ENCODE measurements at places on chromosomes 12 and 14. TPM values are rescaled to one million over a fixed set of nuclear protein-coding genes. Genes with fewer than 3 reads are reported as not detected.

DNA sequence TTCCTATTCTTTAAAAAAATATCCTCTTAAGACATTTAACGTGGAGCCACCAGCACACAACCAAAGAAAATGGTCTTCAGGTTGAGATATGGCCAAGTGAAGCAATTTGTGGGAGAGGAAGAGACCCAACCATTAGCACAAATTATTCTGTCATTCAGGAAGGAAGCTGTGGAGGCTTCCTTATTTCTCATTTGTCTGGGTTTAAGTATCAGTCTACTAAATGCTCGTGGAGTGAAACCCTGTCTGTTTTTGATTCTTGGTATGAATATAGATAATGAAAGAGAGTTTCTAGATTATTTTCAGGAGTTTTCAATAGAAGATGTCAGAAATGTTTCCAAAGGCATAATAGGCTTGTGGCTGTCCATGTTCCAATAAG is 125.1 kb downstream of the GPR65 start:
- DNase-seq: no peak
- peak overlapping the region; percentile 37 for H3K4me3 ChIP-seq
- H3K27ac ChIP-seq: no peak overlapping the region
- H3K36me3 ChIP-seq: no peaks in the 10 kb centered on the region
- H3K4me1 ChIP-seq: peaks cover 17% of the 10 kb centered on the region

- H3K4me3 ChIP-seq: no peak overlapping the region
- no peaks in the 10 kb centered on the region for H3K36me3 ChIP-seq
- peaks cover 9% of the 10 kb centered on the region for H3K27me3 ChIP-seq
- DNase-seq: no peak
- peaks cover 16% of the 10 kb centered on the region for H3K4me1 ChIP-seq
These were observed 51.9 kb upstream of the LRRK2 start for GRCh38 chr12:40172879-40173278.

DNA sequence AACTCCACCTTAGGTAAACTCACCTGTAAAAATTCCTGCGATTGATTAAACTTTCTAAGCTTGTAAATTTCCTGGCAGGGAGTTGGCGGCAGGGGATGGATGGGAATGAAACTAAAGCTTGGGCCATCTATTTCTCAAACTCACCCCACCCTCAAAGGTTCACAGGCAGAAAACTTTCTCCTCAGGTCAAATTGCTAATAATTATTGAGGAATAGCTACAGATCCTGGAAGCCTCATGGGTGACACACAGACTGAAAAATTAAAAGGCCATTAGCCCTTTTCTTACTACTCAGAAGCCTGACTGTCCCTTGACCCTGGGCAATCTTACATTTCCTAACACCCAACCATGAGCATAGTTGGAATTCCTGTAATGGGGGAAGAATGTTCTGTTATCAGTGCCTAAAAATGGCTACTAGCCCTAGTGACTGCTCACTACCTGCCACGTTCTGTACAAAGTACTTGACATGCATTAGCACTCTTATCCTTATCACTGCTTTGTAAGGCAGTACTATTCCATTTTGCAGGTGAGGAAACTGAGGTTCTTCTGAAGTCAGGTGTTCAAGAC is 12.4 kb upstream of the SYNDIG1L start:
- peaks cover 45% of the 10 kb centered on the region for H3K27me3 ChIP-seq
- H3K4me3 ChIP-seq: no peak overlapping the region
- DNase-seq: no peak

EIF2B1 gene
- 57.0 TPM for total RNA-seq

GRCh38 chr12:1532375-1533165 is 61.8 kb downstream of the FBXL14 start:
- H3K4me3 ChIP-seq: peak overlapping the region; percentile 61
- peaks cover 2% of the 10 kb centered on the region for H3K36me3 ChIP-seq
- peaks cover 77% of the 10 kb centered on the region for H3K27me3 ChIP-seq
- no peak for DNase-seq
- H3K27ac ChIP-seq: peak overlapping the region; percentile 9
- H3K4me1 ChIP-seq: peaks cover 38% of the 10 kb centered on the region

- H3K4me1 ChIP-seq: peaks cover 82% of the 10 kb centered on the region
- DNase-seq: no peak
- H3K36me3 ChIP-seq: peaks cover 41% of the 10 kb centered on the region
- H3K27ac ChIP-seq: peak overlapping the region; percentile 31
- no peaks in the 10 kb centered on the region for H3K27me3 ChIP-seq
- no peak overlapping the region for H3K4me3 ChIP-seq
These were observed 28.0 kb downstream of the PXN start for GRCh38 chr12:120237360-120238171.

- H3K36me3 ChIP-seq: no peaks in the 10 kb centered on the region
- no peak overlapping the region for H3K4me3 ChIP-seq
- DNase-seq: no peak
- peaks cover 13% of the 10 kb centered on the region for H3K4me1 ChIP-seq
- no peak overlapping the region for H3K27ac ChIP-seq
- no peaks in the 10 kb centered on the region for H3K27me3 ChIP-seq
These were observed 25.6 kb downstream of the TCTN1 start for GRCh38 chr12:110639336-110640141.

DNA sequence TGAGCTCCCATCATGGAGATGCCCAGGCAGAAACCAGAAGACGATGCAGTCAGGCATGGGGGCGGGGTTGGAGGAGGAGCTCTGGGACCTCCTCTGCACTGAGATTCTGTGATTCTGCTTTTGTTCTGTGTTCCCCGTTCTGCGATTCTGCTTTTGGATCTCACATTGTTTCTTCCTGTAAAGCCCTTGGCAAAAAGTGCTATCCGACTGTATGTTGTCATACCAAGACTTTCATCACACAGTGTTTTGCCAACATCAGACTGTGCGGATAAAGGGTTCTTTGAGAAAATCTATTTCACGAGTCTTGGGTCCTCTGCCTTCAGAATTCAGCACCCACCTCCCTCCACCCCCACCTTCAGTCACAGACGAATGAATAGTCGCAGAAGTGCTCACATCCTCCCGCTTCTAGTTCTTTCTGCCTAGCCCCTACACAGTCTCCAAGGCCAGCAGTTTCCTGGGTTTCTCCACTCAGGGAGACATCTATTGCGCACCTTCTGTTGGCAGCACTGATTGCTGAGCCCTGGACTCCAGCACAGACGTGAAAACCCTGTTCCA is 24.7 kb upstream of the PWP1 start:
- no peak for DNase-seq
- H3K4me3 ChIP-seq: no peak overlapping the region
- no peaks in the 10 kb centered on the region for H3K27me3 ChIP-seq
- peaks cover 19% of the 10 kb centered on the region for H3K4me1 ChIP-seq
- no peaks in the 10 kb centered on the region for H3K36me3 ChIP-seq
- no peak overlapping the region for H3K27ac ChIP-seq

ARHGAP9 gene
- total RNA-seq: 188 TPM

DNA sequence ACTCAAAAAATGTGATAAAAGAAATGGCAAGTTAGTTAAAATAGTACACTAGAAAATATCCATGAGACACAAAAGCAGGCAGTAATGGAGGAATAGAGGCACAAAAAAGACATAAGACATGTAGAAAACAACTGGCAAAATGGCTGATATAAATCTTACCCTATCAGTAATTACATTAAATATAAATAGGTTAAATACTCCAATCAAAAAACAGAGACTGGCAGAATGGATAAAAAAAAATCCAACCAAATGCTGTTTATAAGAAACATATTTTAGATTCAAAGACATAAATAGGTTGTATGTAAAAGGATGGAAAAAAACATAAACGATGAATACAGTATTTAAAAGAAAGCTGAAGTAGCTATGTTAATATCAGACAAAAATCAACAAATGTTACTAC is 15.3 kb upstream of the BATF start:
- no peak overlapping the region for H3K27ac ChIP-seq
- DNase-seq: no peak
- peaks cover 16% of the 10 kb centered on the region for H3K36me3 ChIP-seq
- peaks cover 1% of the 10 kb centered on the region for H3K4me1 ChIP-seq
- no peaks in the 10 kb centered on the region for H3K27me3 ChIP-seq

CFAP54 gene
- total RNA-seq: 0.55 TPM

GRCh38 chr12:106300761-106301160 is 1.8 kb upstream of the TCP11L2 start:
- H3K27me3 ChIP-seq: no peaks in the 10 kb centered on the region
- H3K4me3 ChIP-seq: no peak overlapping the region
- no peak overlapping the region for H3K27ac ChIP-seq
- H3K4me1 ChIP-seq: peaks cover 34% of the 10 kb centered on the region

CLEC7A gene
- total RNA-seq: not detected

DNA sequence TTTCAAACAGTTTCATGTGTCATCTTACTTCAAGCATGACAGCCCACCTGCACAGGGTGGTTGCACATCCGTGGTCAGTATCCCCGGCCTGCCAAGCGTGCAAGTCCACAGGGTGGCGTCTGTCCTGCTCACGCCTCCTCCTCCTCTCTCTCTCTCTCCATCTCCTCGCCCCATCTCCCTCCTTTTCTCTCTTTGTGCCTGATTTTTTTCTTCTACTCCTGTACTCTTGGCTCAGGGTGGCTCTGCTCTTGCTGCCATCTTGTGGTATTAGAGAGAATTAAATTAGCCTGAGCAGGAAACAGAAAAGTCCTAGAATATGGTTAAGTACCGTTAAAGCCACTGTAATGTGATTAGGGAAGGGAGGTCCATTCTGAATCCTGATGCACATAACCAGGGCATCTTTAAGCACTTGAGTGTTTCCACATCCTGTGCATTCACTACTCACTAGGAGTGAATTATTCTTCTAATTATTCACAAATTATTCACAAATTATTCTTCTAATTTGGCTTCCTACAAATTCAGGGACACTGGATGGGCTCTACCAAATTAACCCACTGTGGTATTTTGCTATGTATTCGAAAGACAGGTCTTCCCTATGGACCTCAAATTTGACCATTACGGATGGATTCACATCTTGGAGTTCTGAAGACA is 25.5 kb upstream of the DTX1 start:
- H3K4me3 ChIP-seq: no peak overlapping the region
- DNase-seq: no peak
- H3K27ac ChIP-seq: no peak overlapping the region
- H3K36me3 ChIP-seq: no peaks in the 10 kb centered on the region

TMEM121 gene
- 9.6 TPM for total RNA-seq

DNA sequence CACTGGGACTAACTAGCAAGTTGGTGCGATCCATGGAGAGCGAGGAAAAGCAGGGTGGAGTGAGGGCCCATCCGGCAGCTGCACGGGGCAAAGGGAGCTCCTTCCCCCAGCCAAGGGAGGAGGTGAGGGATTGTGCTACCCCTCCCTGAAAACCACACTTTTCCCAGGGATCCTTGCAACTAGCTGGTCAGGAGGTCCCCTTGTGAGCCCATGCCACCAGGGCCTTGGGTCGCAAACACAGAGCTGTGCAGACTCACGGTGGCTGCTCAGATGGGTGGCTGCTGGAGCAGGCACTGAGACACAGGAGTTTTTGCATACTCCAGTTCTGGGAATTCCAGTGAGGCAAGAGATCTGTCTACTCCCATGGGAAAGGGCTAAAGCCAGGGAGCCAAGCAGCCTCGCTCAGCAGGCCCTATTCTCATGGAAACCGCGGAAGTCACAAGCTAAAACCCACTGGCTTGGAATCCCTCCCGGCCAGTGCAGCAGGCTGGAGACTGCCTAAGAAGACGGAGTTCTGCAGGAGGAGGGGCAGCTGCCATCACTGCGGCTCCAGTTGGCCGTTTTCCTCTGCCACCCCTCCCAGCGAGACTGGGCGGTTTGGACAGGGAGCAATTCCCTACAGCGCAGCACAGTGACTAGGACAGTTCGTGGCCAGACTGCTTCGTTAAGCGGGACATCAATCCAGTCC is 10.9 kb upstream of the ZNF705A start:
- no peak for DNase-seq
- peaks cover 29% of the 10 kb centered on the region for H3K27me3 ChIP-seq
- no peak overlapping the region for H3K4me3 ChIP-seq

- no peaks in the 10 kb centered on the region for H3K4me1 ChIP-seq
- H3K36me3 ChIP-seq: no peaks in the 10 kb centered on the region
- no peaks in the 10 kb centered on the region for H3K27me3 ChIP-seq
- H3K4me3 ChIP-seq: no peak overlapping the region
- DNase-seq: no peak
These were observed 404.7 kb downstream of the APAF1 start for GRCh38 chr12:99049774-99050173.

DNA sequence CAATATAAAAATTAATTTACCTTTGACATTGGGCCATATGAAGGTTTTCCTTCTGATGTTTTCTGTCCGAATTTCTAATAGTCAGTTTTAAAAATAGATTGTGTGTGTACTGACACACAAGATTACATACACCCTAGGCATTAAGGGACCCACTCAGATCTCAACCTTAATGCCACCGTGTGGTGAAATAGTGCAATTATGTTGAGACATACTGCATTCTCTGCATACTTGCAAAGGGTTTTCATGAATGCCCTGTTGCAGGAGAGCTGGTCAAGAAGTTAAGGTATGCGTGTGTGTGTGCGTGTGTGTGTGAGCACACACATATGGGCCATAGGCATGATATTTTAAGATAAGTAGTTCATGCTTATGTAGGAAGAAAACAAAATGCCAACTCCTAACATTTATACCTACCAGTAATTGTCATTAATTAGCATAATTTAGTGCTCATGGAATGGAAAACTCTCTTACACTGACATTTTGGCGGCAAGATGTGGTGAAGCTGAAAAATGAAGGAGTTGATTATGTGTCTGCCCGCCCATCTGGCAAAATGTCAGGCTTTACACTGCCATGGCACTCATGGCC is 58.8 kb downstream of the PIK3C2G start:
- no peaks in the 10 kb centered on the region for H3K4me1 ChIP-seq
- H3K27ac ChIP-seq: no peak overlapping the region
- no peaks in the 10 kb centered on the region for H3K27me3 ChIP-seq

GRCh38 chr12:96236221-96236822 is 42.1 kb downstream of the ELK3 start:
- peaks cover 71% of the 10 kb centered on the region for H3K4me1 ChIP-seq
- peaks cover 48% of the 10 kb centered on the region for H3K36me3 ChIP-seq
- peak; percentile 36 for DNase-seq
- no peaks in the 10 kb centered on the region for H3K27me3 ChIP-seq

SIRT4 gene
- 1.6 TPM for total RNA-seq

DNA sequence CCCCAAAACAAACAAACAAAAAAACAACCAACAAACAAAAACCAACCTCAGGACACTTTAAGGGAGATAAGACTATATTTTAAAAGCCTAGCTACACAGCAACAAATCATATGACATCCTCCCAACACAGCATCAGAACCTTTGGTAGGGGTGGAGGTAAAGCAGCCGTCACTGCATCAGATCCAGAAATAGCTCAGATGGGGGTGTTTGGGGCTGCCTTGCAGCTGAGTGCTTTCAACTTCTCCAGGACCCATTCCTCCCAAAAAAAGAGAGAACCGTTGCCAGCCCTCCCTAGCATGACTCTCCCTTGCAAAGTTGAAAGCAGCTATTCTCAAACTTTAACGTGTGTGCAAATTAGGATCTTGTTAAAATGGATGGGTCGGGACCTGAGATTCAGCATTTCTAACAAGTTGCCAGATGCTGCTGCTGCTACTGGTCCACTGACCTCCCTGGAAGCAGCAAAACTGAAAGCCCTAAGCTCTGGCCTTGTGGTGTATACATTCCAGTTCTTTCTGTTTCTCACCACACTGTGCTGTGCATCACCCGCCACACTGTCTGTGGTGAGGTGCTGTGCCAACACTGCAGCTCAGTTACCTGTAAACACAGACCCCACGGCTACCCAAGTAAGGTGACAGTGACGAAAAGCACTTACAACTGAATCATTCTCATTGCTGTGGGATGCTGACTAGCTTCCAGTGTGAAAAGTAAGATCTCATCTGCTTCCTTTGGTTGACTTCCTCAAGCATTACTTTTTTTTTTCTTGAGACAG is 54.0 kb downstream of the SLC38A1 start:
- DNase-seq: peak; percentile 92
- peak overlapping the region; percentile 61 for H3K4me3 ChIP-seq
- H3K27me3 ChIP-seq: no peaks in the 10 kb centered on the region
- peaks cover 83% of the 10 kb centered on the region for H3K36me3 ChIP-seq
- H3K27ac ChIP-seq: peak overlapping the region; percentile 95
- peaks cover 94% of the 10 kb centered on the region for H3K4me1 ChIP-seq
